ENCODE measurements at places on chromosomes 11 and 22.

GRCh38 chr11:115930291-115930690 is 426.1 kb upstream of the CADM1 start:
- no peak for DNase-seq

- no peak for DNase-seq
Measured at GRCh38 chr22:48871176-48871840, 956.4 kb downstream of the BRD1 start.

DNA sequence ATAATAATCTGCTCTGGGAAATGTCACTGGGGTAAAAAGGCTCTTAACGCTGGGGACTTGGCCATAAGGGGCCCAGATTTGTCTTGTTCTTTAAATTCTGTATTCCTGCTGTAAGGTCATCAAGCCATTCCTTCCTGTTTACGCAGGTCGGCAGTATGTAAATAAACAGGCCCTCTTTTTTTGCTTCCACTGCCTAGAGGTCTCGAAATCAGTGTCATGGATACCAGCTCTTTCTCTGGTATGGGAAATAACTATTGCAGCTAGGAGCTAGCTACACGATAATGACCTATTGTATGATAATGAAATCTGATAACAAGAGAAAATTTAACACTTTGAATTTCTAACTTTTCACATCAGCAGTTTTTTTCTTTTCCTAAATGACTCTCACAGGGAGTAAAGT is 209.2 kb upstream of the NARS2 start:
- no peak for DNase-seq

GRCh38 chr22:36902143-36902926 is 11.1 kb upstream of the CSF2RB start:
- no peak for DNase-seq

- no peak for DNase-seq
Measured at GRCh38 chr11:134666273-134667174, 254.5 kb upstream of the B3GAT1 start.

Data from immature natural killer cell (primary cell).